ENCODE measurements at places on chromosomes 3 and 15.

DNA sequence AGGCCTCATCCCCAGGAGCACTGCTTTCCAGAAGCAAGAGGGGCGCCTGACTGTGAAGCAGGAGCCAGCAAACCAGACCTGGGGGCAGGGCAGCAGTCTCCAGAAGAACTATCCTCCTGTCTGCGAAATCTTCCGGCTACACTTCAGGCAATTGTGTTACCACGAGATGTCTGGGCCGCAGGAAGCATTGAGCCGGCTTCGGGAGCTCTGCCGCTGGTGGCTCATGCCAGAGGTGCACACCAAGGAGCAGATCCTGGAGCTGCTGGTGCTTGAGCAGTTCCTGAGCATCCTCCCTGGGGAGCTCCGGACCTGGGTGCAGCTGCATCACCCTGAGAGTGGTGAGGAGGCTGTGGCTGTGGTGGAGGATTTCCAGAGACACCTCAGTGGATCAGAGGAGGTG is 2.1 kb downstream of the ZKSCAN7 start:
- DNase-seq, result no peak

- DNase-seq, result no peak
Measured at GRCh38 chr3:191051037-191051436, 148.0 kb upstream of the OSTN start.

DNA sequence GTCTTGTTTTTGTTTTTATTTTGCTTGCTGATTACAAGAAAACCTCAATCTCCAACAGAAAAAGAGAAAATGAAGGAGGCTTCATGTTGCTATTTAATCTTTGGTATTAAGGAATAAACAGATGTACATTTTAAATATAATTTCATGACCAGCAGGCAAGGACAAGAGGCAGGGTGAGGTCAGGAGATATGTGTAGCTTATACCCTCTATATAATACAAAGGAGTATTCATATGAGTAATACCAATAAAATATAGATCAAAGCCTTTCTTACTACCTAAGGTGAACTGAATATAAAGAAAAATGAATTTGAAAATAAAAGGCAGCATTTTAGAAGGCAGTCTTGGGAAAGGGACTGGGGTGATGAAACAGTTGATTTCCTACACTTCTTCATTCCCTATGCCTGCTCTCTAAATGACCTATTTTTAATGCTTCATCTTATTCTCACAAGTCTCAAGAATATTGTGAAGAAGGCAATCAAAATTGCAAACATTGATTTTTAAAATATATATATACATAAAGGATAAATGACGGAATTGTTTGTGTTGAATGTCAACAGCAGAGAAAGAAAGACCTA is 8.6 kb upstream of the CBLB start:
- no peak for DNase-seq

DNA sequence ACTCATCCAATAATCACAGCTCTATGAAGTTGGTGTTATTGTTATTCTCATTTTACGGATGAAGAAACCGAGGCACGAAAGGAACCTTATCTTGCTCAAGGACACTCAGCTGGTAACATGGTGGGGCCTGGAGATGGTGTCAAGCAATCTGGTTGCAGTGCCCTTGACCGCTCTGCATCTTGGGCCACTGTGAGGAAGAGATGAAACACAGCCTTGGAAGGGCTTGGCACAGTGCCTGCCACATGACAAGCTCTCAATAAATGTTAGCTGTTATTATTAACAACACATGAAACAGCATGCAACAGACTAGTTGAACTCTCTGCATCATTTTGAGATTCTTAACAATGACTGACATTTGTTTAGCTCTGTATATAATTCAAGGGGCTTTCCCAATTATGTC is 10.1 kb upstream of the ITGA11 start:
- no peak for DNase-seq
